ENCODE measurements at places on chromosomes 3 and 15.

- DNase-seq: no peak
Observed at GRCh38 chr3:14861031-14861430, 42.3 kb downstream of the FGD5 start.

DNA sequence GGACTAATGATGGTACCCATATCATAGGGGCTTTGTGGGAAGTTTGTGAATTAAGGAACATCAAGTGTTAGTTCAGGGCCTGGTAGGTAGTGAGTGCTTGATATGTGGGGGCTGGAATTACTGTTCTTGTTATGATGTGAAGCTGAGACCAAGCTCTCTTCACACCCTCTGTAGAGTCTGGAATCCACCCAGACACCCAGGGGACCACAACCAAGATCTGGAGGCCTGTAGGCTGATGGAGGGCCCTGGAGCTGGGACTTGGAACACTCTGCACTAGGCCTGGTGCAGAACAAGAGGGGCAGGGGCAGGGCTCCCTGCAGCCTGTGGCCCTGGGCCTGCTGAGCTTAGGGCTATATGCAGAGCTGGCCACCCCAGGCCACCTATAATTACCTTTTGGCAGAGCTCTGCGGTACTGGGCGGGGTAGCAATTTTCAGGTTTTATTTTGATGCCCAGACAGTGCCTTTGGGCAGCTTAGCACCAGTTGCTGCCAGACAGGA, 13.1 kb upstream of the PRKCD start:
- no peak for DNase-seq

GRCh38 chr15:43209059-43209824, 11.6 kb downstream of the EPB42 start:
- no peak for DNase-seq

DNA sequence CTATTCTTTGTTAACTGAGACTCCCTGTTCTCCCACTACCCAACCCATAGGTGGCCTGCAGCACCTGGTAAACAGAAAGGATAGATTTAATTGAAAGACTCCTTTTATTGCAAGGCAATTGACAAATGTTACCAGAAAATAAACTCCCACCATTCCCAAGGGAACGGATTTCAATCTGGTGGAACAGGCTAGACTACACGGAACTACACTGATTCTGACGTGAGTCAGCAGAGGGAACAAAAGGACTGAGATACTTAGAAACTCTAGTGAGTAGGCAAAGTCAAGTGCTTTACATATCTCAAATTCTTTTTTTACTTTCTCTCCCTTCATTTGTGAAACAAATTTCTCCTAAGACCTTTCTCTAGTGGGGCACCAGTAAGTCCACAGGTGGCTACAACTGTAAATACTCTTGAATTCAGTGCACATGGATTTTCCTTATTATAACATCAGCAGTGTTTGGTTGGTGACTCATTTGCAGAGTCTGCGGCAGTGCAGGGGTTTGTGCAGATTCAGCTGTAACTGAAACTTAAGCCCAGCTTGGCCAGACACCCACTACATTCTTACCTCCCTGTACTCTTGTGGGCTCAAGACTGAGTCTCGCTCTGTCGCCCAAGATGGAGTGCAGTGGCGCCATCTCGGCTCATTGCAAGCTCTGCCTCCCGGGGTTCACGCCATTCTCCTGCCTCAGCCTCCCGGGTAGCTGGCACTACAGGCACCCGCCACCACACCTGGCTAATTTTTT, 34.3 kb upstream of the PLSCR2 start:
- DNase-seq: no peak

- DNase-seq: no peak
Observed at GRCh38 chr15:77865701-77866100, 211.8 kb downstream of the TBC1D2B start.

DNA sequence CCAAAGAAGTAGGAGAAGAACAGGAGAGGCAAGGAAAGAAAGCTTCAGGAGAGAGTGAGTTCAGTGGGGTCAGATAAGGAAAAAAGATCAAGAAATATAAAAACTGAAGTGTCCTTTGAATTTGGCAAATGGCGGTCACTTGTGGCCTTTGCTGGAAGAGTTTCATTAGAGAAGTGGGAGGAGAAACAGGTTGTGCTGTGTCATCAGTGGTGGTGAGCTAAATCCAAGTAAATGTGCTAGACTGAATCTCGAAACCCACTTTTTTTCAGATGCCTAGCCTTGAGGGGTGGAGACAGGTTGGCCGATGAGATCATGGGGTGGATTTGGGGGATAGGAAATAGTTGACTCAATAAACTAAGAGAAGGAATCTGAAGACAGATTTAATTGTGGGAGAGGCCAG, 43.7 kb downstream of the CHRD start:
- no peak for DNase-seq

DNA sequence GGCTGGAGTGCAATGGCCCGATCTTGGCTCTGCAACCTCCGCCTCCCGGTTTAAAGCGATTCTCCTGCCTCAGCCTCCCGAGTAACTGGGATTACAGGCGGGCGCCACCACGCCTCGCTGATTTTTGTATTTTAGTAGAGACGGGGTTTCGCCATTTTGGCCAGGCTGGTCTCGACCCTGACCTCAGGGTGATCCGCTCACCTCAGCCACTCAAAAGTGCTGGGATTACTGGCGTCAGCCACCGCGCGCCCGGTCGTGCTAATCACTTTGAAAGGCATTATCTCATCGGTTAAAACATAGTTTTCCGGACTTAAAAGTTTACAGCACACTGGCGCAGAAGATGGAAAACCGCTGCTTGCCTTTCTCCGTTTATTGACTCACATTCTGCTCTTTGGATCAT, 27.6 kb upstream of the MTHFS start:
- DNase-seq: no peak

DNA sequence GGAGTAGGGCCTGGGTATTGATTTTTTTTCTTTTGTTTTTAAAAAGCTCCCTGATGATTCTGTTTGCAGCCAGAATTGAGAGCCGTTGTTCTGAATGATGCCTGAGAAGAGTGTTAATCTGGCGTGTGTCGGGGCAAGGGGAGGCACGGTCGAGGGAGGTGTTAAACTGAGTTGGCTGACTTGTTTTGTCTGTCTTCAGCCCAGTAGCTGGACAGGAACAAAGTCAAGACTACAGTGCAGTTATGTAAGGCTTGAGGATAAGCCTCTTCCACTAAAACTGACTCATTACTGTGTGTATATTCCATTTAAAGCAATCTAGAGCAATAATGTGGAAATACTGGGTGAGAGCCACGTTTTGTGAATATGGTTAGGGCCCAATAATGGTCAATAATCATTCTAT, 119.0 kb upstream of the DLG1 start:
- DNase-seq: no peak

DNA sequence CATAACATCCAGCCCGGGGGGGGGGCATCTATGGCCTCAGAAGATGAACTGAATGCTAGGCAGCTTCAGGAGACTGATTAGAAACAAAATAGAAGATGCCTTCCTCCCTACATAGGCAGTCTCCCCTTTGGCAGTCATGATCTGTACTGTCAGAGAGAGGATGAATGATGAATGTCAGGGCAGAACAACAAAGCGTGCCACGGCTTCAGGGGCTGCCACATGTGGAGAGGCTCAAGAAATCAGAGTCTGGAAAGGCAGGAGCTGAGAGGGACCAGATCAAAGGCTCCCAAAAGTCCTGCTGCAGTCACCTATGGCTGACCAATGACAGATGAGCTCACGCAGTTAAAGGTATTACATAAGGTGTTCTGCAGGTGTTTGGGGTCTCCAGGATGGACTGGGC, 180.4 kb downstream of the UACA start:
- no peak for DNase-seq

GRCh38 chr15:89998923-89999675, 2.0 kb upstream of the ZNF710 start:
- DNase-seq: no peak

- peak; percentile 63 for DNase-seq
Observed at GRCh38 chr15:71237456-71238188, 122.4 kb downstream of the THSD4 start.

- no peak for DNase-seq
Observed at GRCh38 chr3:174223626-174224025, 635.5 kb upstream of the NAALADL2 start.

GRCh38 chr15:88269356-88270062, 13.0 kb upstream of the NTRK3 start:
- DNase-seq: no peak

DNA sequence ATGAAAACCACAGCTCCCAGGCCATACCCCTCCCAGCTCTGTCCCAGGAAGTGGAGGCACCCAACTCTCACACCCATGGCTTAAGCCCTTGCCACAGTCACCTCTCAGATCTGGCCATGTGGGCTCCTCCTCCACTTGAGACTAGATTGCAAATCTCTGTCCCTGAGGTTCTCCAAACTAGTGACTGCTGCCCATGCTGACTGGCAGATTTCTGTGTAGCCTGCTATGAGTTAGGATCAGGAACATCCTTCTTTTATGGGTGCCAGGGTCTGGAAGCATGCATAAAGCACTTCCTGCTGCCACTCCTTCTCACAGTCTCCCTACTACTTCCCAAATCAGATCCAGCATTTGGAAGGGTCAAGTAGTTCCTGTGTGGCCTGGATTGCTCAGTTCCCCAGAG, 59.6 kb upstream of the GOLIM4 start:
- DNase-seq: no peak

DNA sequence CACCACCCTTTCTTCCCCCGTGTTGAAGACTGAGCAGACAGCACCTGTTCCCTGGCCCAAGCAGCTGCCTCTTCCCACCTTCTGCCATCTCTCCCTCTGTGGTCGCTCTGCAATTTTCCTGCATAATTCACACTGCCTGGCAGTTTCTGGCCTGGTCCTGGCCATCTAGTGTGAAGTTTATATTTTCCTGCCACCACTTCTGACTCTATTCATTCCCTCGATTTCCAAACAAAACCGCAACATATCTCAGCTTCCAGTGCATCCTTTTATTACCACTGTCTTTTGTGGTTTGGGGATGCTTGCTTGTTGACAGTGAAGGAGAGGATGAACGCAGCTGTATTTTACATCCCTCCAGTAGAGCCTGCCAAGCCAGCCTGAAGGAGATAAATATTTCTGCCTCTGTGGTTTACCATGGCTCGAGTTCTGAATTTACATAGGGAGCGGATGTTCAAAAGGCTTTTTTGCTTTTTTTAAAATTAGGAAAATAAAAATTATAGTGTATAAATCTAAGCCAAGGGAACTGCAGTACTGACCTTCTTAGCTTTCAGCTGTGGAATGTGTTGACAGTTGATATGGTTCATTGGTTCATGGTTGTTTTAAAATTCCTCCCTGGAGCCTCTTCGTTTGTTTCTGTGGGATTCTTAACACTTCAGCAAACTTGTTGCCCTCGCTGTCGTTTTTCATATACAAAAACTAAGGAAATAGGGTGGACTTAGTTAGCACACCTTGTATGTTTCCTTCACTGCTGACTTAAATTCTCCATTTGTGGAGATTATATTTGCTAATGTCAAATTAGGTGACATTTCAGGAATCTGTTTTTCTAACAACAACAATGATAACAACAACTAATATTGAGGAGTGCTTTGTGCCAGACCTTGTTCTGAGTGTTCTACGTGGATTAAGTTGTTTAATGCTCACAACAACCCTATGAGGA, 250.5 kb downstream of the ADAMTSL3 start:
- no peak for DNase-seq

DNA sequence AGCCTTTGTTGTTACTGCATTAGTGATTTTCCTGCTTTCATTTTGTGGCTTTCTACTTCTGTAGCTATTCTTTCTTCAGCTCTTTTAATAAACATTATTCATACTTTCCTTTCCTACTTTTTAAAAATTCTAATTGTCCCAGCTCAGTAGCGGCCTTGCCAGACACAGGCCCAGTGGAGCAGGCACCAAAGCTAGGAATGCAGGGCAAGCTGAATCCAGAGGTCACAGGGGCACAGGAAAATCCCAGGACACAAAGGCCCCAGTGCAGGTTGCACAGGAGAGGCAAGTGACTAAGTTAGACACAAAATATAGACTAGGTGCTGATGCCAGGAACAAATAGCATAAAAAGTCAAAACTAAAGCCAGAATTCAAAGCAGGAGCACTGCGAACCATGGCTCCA, 49.0 kb upstream of the CCDC80 start:
- DNase-seq: no peak

- no peak for DNase-seq
Observed at GRCh38 chr3:133762539-133762938, 16.3 kb downstream of the TF start.

GRCh38 chr3:15007681-15008141, 57.4 kb downstream of the MRPS25 start:
- DNase-seq: no peak

DNA sequence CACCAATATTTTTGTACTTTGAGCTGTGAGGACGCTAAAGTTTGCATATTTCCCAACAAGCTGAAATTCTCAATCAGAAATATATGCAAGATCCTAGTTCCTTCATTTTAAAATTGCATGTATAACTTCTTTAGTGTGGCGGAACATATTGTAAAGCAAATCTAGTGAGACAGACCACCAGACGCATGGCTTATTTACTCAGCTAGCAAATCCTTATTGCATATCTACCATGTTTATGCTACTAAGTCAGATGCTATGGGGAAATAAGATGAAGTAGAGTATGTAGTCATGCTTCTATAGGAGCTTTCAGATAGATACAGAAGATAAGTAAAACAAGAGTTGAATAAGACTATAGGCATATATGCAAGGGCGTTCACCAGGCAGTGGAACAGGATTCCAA, 62.0 kb downstream of the C3orf70 start:
- no peak for DNase-seq

GRCh38 chr3:14227856-14228255, 49.2 kb downstream of the LSM3 start:
- no peak for DNase-seq

DNA sequence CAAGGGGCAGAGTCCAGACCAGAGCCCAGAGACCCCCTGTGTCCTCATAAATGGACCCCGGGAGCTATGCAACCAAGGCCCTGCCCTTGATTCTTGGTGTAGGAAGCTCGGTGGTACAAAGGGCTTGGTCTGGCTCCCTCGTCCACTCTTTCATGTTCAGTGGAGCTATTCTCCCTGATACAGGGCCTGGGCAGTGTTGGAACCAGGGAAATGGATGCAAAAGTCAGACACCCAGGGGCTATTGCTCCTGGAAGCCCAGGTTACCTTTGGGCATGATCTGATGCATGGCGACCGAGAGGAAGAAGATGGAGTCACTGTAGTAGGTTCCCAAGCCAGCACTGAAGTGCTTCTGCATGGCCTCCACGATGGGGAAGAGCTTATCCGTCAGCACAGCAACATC, 44.5 kb downstream of the XXYLT1 start:
- peak; percentile 7 for DNase-seq

- no peak for DNase-seq
Observed at GRCh38 chr3:13858768-13859520, 20.9 kb downstream of the WNT7A start.
